ENCODE measurements at places on chromosomes 4 and X.

DNA sequence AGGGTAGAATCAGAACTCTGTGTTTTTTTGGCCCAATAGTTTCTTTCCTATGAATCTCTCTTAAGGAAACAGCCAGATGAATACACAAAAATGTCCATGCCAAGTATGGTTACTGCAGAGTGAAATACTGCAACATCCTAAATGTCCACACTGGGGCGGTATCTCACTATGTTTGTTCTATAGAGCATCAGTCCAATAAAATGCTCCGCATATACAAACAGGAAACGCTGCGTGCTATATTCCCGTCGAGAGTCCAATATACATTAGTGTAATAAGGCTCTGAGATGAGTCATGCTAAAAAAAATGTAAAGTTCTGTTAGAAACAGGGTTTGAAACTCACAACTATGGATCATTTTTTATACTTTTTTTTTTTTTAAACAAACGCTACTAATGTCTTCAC is 72.9 kb upstream of the ENOX2 start:
- peak; percentile 9 for DNase-seq

- no peak for DNase-seq
These were observed 415.2 kb upstream of the NR3C2 start for GRCh38 chr4:148857239-148857972.

DNA sequence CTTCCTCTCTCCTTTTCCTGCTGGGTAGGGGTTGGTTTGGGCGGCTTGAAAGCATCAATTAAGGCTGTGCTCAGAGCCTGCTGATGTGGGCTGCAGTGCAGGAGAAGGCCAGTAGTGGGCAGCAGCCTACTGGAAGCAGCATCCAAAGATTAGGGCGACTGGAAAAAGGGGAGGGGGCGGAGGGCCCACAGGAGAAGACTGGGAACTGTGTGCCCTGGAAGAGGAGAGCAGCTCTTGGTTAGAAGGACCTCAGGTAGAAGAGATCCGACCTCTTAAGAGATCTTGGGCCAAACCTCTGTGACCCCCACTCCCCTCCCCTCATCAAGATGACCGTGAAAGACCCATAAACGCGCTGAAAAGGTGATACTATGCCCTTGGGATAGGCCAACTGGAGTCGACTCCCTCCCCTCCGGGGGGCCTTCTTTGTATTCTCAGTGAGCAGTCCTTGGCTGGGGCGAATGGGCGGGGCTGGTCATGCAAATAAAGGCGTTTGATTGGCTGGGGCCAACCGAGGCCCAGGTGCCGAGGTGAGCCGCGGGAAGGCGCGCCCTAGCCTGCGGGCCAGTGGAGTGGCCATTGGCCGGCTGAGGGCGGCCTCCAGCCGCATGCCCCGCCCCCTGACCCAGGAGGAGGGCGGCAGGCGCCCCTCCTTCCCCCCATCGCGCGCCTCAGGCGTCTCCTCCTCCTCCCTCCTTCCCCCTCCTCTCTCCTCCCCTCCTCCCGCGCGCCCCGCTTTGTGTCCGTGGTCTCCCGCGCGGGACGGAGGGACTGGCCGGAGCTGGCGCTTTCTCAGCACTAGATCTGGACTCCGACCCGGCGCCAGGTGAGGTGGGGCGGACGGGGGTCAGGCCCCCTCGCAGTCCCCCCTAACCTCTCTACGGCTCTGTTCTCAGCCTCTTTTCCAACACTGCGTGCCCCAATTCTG is 10.1 kb downstream of the DLG3 start:
- peak; percentile 49 for DNase-seq

DNA sequence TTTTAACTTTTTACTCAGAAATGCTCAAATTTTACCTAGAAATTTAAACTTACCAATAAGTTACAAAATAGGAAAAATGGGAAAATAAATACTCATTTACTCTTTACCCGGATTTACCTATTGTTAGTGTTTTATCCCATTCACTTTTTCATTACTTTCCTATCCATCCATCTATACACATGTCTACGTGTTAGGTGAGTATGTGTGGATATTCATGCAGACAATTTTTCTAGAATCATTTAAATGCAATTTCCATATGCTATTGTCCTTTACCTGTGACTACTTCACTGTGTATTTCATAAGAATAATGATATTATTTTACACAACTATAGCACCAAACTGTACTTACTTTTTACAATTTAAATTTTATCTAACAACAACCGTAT is 896.6 kb upstream of the INTU start:
- no peak for DNase-seq
